ENCODE measurements at places on chromosomes 5 and 9.
A peak's percentile ranks its signal among the peaks of the same experiment; 100 is the strongest.

GRCh38 chr9:132826621-132827365 is 51.3 kb downstream of the AK8 start:
- DNase-seq, result no peak

GRCh38 chr5:80960531-80961375 is 590 bp downstream of the RASGRF2 start:
- peak; percentile 40 for DNase-seq

- DNase-seq, result no peak
Measured at GRCh38 chr5:10115669-10116068, 134.0 kb downstream of the ATPSCKMT start.

DNA sequence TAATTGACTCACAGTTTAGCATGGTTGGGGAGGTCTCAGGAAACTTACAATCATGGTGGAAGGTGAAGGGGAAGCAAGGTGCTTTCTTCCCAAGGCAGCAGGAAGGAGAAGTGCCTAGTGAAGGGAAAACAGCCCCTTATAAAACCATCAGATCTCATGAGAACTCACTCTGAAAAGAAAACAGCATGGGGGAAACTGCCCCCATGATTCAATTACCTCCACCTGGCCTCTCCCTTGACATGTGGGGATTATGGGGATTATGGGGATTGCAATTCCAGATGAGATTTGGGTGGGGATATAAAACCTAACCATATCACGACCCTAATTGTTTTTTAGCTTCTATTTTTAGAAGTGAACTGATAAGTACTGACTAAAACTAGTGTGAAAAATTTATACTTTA is 1377.5 kb upstream of the DMAC1 start:
- DNase-seq, result no peak

DNA sequence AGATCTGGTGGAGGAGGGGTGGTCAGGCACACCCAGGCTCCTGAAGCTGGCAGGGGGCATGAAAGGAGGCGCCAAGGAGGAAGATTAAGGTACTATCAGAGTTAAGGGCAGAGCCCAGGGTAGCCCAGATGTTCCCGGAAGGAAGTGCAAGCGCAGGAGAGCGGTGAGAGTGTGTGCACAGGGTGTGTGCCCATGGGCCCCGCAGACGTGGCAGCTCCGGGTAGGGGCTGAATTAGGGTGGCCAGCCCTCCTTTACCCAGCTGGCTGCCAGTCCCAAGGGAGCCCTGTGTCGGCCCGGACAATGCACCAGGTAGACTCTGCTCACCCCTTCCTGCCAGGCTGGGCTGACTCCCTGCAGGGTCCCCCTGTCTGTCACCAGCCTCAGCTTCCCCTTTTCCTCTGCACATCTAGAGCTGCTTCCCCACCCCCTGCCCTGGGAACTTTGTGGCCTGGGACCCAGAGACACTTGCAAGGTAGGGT is at the start of gene SMIM33:
TSS of gene SMIM33 (plus strand) at position 184 of the 480 bp plus-strand sequence. CDS start at position 302, 118 bp downstream.
- DNase-seq, result peak; percentile 49

DNA sequence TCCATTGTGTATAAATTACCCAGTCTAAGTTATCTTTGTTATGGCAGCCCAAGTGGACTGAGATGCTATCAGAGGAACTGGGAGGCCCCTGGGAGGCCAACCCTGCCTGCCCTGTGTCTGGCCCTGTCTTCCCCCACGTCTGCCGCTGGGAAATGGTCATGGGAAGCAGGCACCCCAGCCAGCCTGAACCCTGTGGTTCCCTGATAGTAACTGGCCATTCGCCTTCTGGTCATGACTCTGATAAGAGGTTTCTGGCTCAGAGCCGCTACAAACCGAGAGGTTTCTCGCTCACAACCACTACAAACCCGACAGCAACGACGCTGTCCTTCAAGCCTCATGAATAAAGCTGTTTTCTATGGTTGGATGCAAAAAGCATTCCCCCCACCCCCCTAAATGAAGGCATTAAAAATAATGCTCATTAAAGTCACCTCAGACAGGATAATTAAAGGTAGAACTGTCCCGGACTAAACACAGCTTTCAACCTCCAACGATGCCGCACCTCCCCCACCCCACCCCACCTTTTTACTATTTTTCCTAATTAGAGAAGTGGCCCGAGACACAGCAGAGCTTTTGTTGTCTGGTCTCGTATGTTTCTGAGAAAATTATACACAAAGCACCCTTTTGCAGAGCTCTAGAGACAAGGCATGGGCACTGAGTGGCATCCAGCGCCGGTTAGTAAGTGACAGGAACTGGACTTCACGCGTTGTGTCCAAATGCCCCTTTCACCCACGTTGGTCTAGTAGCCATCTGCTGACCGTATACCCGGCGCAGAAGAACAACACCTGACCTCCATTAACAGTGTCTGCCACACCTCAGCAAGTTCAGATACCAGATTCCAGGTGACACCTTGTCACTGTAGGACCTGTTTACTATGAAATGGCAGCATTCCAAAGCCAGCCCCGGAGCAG is 140.8 kb downstream of the COL23A1 start:
- no peak for DNase-seq

- DNase-seq, result no peak
Measured at GRCh38 chr9:79131246-79131774, 440.5 kb upstream of the TLE4 start.

DNA sequence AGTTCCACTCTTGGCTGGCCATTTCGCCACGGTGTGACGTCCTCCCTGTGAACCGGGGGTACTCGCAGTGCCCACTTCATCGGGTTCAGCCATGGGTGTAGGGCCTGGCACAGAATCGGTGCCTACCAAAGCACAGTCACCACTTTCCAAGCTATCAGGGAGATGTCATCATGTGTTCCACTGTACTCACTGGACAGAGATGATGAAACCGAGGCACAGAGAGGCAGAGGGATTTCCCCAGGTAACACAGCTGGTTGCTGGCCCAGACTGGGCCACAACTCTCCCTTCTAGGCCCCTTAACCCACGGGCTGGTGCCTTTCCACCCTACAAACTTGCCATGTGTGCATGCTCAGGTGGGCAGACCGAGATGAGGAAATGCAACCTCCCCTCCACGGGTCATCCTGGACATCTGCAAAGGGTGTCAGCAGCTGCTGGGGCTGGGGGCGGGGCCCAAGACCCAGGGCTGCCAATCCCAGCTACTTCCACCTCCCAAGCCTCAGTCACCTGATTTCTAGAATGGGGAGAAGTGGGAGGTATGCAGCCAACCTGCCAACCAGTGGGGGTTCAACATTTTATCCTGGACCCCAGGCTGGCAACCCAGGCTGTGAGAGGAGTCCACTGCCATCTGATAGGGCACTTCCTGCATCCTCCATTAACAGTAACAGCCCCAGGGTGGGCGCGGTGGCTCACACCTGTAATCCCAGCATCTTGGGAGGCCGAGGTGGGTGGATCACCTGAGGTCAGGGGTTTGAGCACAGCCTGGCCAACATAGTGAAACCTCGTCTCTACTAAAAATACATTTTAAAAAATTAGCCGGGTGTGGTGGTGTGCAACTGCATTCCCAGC is 893 bp upstream of the SH2D3C start:
- peak; percentile 42 for DNase-seq

- DNase-seq, result no peak
Measured at GRCh38 chr9:18543406-18544192, 69.6 kb downstream of the ADAMTSL1 start.

GRCh38 chr9:130347931-130348330 is 82.4 kb downstream of the HMCN2 start:
- DNase-seq, result no peak

DNA sequence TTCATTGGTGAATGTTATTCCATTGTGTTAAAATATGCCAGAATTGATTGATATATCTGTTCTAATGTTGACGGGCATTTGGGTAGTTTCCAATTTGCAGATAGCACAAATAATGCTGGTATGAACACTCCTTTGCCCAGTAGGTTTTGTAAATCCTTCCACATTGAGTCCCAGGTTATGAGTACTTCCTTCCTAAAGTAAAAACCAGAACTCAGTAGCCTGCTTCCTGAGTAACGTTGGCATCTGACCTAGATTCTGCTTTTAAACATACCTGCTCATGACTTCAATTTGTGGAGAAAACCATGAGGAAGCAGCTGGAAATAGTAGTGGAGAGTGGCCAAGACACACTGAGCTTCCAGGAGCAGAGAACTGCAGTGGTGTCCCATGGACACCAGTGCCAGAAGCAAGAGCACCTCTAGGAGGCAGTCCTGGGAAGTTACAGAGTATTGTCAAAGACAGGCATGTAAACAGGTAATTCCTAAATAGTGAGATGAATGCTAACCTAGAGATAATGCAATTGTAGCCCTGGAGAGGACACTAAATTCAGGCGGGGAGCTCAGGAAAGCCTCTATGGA is 24.3 kb upstream of the RASGRF2 start:
- no peak for DNase-seq

DNA sequence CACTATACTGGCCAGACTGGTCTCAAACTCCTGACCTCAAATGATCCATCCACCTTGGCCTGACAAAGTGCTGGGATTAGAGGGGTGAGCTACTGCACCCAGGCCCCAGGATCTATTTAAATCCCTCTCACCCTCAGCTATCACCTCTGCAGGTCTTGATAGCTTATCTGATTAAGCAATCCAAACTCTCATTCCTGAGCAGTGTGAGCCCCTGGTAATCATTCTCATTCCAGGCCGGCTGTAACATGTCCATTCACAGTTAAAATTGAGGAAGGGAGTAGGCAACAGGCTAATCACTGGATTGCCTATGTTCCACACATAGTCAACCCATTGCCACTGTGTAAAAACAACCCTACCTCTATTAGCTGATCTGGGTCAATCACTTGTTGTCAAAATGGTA is 111.1 kb downstream of the AGTPBP1 start:
- DNase-seq, result no peak

DNA sequence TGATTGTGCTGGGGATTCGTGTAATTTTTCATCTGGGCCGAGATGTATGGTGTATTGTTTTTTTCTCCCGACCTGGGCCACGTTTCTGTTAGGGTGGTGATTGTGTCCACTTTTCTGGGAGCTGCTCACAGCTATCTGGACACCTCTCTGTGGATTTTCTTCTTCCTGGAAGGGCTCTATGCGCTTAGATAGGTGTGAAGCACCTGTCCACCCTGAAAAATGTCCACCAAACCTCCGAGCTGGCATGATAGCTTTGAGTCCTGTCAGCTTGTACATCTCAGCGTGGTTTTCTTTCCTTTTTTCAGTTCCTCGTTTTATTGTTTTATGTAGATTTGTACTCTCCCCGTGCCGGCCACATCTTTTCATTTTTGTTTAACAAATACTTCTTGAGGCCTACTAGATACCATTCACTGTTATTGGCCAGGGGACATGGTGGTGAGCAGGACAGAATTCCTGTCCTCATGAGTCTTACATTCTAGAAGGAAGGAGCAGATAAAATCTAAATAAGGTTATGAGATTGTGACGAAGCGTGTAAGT is 1.1 kb downstream of the UGCG start:
- peak; percentile 9 for DNase-seq

- DNase-seq, result no peak
Measured at GRCh38 chr9:113153599-113153998, 2.8 kb downstream of the SLC31A2 start.

- DNase-seq, result no peak
Measured at GRCh38 chr9:117744856-117745389, 40.7 kb downstream of the TLR4 start.

DNA sequence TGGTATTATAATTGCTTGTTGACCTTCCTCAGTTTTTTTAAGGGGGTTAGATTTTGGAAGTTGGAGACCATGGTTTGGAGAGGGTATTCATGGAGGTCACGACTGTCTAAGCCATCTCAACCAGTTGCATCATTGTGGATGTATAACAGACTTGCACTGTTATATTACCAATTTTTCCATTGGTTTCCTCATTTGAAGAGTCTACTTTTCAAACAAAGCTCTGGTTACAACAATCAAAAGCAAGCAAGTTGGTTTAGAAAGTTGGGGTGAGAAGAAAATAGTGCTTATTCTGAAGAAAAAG is 103.3 kb downstream of the RPS23 start:
- no peak for DNase-seq

DNA sequence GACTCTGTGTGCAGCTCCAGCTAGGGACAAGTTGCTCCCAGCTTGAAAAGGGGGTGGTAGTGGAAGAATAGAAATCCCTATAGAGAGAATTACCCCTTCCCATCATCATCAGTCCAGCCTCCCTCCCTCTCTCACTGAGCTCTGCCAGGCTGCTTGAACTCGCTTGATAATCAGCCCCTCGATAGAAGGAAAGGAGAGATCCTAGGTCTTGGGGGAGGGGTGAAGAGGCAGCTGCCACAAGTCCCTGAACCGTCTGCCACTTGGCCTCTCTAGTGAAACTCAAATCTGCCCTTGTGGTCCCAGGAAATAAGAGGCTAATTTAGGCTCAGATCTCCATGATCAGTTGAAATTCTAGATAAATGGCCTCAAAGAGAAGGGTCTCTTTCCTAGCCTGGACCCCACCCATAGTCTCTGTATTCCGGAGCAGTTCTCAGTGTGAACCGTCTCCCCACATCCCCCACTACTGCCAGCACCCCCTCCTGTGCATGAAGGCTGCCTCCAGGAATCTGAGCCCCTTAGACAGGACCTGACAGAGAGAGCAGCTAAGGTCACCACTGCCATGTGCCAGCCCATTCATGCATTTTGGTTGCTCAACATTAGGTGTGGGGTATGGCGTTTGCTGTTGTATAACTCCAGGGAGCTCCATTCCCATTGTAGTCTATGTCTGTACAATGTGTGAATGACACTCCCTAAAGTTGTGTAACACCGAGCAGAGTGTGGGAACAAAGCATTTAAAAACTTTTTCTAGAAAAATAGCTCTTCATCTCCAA is 5.5 kb downstream of the DNAJB5 start:
- no peak for DNase-seq

DNA sequence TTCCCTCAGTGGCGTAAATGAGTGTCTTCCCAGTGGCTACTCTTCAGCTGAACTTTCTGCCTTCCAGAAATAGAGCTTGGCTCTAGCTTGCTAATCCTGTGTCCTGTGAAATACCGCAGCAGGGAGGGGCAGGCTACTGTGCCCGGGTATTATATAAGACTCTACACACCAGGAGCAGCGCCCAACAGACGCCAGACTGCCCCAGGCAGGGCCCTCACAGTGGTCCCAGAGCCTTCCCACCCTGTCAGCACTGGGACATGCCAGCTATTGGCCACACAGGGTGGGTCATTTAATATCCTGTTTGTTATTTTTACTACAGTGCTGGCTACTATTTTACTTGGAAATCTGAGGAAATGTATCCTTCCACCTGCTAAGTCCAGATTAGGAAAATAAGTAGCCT is 121.0 kb downstream of the FEM1C start:
- DNase-seq, result no peak

DNA sequence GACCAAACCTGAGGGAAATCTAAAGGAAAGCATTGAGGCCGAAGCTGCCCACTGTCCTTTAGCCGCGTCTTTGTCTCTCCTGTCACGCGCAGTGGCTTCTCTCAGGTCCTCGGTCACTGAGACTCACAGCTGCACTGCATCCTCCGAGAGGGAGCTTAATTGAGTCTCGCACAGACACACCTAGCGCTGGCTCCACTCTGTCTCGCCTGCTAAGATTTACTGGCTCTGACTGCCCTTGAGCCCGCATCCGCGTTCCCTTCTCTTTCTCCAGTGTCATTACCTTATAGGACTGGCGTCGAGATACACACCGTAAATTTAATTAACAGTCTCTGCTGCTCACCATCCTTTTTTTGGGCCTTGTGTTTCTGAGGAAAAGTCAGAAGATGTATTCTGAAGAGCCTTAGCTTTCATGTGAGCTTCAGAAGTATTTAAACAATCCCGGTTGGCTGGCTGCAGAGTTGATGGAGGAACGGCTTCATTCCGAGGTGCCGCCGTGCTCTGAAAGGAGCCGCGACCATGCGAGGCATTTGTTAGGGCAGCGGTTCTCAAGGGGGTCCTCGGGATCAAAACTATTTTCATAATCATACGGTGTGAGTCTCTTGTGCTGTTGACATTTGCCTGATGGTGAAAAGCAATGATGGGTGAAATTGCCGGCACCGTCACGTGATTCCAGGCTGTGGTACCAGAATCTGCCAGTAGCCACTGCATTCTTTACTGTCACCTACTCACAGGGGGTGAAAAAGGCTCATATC is 58.3 kb downstream of the GPR107 start:
- DNase-seq, result no peak

GRCh38 chr5:5575461-5575860 is 153.0 kb downstream of the ICE1 start:
- no peak for DNase-seq
